GM04504 (cell line): ENCODE measurements at places on chromosomes 6 and 20.

- no peak for DNase-seq
Measured at GRCh38 chr6:65229825-65230224, 477.2 kb downstream of the EYS start.

GRCh38 chr6:134295953-134296553, 21.9 kb downstream of the SGK1 start:
- DNase-seq: peak; percentile 97

- DNase-seq: no peak
Measured at GRCh38 chr20:20343932-20344331, 24.0 kb upstream of the INSM1 start.

GRCh38 chr20:64056639-64056888, 6.4 kb upstream of the TCEA2 start:
- no peak for DNase-seq

GRCh38 chr6:87968435-87969278, 79.0 kb upstream of the SPACA1 start:
- no peak for DNase-seq

GRCh38 chr20:63501818-63502670, 3.2 kb upstream of the EEF1A2 start:
- DNase-seq: no peak

GRCh38 chr6:10297832-10298231, 117.0 kb downstream of the TFAP2A start:
- no peak for DNase-seq

DNA sequence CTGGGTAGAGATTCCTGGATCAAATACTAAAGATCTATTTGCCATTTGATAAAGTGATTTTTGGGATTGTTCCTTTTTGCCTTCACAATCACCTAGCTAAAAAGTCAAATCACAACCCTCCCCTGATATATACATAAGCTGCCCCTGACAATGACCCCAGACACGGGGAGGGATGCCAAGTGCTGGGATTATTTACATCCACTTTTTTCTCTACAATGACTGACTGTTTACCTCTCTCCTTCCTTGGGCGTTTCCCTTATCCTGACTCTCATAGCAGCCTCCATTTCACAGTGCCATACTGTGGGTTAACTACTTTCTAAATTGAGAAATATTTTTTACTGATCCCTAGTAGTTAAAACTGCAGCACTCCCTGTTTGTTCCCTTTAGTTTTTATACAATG, 150.8 kb upstream of the TMEM170B start:
- no peak for DNase-seq
